SK-MEL-5 (cell line): ENCODE measurements at places on chromosomes 11 and 22. TPM values are rescaled to one million over a fixed set of nuclear protein-coding genes. Genes with fewer than 3 reads are reported as not detected.

GRCh38 chr11:62919898-62920640 lies 1.1 kb downstream of the CHRM1 start:
- no peak for DNase-seq

DNA sequence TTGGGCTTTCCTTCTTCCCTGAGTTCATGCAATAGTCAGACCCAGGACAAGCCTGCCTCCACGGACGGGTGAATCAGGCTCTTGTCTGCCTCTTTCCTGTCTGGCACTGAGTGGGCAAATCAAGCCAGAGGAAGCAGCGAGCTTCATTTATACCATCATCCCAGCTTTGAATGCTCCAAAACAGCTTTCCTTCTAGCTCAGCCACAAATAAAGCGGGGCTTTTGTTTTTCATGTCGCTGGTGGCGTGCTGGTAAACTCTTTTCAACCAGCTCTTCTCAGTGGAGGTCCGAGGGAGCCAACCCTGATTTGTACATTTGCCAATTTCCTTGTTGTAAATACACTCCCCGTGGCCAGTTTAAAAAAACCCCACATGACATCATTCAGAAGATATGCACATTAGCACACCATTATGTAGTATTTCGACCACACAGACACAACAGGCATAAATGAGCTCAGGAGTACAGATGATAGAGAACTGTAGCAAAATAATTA lies 8.6 kb downstream of the C11orf91 start:
- peak; percentile 90 for DNase-seq

- DNase-seq: no peak
Observed at GRCh38 chr22:44365832-44366231, 53.1 kb upstream of the SHISAL1 start.

GRCh38 chr11:44427432-44427831 lies 117.5 kb upstream of the ALX4 start:
- peak; percentile 37 for DNase-seq

DNA sequence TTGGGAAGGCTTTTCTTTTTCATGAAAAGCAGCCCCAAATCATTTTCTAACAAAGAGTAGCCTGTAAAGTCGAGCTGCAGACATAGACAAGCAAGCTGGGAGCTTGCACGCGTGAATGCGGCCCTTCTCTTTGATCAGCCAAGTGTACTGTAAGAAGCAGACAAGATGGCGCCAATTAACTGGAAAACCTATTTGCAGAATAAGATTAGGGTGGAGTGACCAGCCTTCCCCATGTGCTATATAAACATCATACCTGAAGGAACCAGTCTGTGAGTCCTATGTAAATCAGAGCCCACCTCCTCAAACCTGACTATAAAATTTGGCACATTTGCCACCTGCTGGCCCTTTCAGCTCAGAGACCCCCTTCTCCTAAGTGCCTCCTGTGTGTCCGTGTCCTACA lies 982.7 kb downstream of the OPCML start:
- no peak for DNase-seq

HBG2 gene
- total RNA-seq: 1.4 and 4.4 TPM in 2 replicates
